ENCODE measurements at places on chromosomes 13 and 19.

GRCh38 chr13:39945226-39945625 is 289.8 kb downstream of the COG6 start:
- no peak for DNase-seq

DNA sequence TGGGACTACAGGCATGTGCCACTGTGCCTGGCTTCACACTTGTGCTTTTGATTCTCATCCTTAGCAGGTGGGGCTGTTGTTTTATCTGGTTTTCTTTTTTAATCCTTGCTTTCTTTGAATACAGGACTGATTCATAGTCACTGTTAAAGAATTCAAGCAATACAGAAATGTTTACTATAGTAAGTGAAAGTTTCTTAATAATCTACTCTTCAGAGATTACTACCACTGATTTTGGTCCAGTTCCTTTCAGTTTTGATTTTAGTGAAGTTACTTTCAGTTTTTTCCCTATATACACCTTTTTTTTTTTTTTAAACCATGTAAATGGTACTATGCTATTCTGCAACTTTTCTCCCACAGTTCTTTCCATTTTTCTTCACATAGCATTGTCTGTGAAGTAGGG is 53.6 kb downstream of the GATAD2A start:
- DNase-seq, result no peak

DNA sequence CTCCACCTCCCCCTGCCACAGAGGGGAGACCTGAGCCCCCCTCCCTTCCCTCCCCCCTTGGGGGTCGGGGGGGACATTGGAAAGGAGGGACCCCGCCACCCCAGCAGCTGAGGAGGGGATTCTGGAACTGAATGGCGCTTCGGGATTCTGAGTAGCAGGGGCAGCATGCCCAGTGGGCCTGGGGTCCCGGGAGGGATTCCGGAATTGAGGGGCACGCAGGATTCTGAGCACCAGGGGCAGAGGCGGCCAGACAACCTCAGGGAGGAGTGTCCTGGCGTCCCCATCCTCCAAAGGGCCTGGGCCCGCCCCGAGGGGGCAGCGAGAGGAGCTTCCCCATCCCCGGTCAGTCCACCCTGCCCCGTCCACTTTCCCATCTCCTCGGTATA is 2.4 kb upstream of the APOE start:
- no peak for DNase-seq

- no peak for DNase-seq
Observed at GRCh38 chr19:9321338-9321737, 2.6 kb upstream of the ZNF559 start.

DNA sequence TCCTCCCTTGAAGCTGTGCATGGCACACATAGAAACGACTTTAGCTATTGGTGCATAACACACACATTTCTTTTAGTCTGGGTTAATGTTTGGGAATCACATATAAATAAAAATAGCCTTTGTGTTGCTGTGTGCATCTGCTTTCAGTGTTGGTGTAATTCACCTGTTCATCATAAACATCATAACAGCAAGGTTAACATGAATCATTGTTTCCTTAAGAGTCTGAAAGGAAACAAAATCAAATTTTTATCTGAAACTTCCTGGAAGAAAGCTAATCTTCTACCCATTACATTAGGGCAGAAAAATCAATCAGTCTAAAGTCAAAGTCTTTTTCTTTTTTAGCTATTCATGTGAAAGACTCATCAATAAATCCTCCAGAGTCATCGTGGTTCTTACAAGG is 35.0 kb upstream of the TNFSF11 start:
- DNase-seq, result no peak
